T-cell (primary cell): ENCODE measurements at places on chromosomes 5 and 9.

DNA sequence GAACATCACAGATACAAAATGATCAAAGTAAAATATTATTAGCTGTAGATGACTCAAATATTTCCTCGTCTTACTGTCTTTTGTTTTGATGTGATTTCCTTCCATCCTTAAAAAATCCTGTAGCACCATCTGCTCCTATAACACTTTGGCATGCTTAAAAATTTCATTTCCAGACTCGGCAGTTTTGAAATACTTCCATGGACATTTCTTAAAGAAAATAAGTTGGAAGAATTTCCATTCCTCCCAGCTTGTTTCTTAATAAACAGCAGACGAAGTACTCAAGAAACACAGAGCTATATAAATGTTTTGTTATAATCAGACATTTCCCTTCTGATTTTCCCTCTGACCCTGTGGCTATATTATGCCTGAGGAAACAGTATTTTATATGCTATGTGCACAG lies 41.2 kb upstream of the SVEP1 start:
- no peak for DNase-seq

GRCh38 chr9:16120231-16120641 lies 567.4 kb downstream of the CCDC171 start:
- no peak for DNase-seq

- DNase-seq: no peak
These were observed 771.7 kb upstream of the CTNND2 start for GRCh38 chr5:12675959-12676358.

- no peak for DNase-seq
These were observed 13.0 kb downstream of the SEPTIN8 start for GRCh38 chr5:132764051-132764450.

DNA sequence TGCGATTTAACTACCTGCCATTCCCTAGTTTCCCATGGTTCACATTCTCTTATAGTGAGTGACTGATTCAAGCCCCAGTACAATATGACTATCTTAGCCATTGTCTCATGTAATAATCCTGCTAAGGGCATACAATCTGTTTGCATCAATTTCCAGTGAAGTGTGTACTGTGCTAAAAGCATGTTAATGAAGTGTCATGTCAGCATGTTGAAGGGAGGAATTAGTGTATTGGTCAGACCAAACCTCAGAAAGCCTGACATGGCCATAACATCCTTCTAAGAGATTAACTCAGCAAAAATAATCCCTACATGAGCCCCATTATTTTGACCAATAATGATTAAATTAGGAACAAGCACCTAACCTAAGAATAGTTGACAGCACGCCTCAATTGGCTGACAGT lies 442.4 kb downstream of the ENC1 start:
- DNase-seq: no peak

DNA sequence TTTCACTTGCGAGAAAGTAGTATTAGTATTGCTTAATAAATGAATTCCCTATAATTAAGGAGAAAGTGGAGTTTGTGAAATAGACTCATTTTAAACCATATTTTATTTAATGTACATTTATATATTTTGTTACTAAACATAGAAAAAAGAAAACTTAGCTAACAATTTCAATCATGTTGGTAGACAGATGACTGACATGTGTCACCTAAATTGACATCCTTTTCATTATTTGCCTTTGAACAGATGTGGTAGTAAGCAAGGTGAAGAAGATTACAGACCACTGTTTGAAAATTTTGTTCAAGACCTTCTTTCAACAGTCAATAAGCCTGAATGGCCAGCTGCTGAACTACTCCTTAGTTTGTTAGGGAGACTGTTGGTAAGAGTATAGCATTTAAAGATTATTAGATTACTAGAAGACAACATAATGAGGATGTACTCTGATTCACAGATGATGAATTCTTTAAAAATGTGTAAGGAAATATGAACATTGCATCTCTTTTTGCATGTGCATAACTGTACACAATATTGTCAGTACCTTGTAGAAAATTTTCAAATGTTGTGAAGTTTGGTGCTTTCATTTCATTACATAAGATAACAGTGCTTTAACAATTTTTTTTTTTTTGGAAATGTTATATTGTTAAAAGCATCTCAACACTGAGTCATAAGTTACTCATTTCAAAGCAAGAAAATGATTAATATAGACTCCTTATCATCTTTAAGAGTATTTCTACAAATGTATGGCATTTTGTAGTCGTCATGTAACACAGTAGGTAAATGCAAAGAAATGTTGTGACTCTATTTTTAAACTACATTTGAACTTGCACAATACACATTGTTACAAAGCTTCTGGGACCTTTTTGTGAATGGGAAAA lies 139.5 kb downstream of the NIPBL start:
- no peak for DNase-seq

DNA sequence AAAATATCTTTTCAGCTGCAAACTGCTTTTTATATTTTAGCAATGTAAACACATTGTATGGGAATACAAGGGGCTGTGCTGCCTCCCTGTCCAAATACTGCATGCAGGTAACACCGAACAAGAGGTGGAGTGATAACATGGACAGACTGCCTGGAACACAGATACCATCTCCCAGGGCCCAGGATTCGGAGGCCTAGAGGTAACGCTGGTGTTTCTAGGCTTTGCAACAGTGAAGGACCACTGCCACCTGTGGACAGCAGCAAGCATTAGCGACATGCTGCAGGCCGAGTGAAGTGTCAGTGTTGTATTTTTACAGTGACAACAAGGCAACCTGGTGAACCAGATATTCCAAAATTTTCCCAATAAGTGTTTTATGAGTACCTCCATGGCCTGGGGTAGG lies 379.1 kb downstream of the DMRT2 start:
- DNase-seq: no peak

- DNase-seq: no peak
These were observed 55.1 kb downstream of the NUP214 start for GRCh38 chr9:131180454-131180853.

GRCh38 chr5:131206772-131207171 lies 36.0 kb downstream of the LYRM7 start:
- no peak for DNase-seq

DNA sequence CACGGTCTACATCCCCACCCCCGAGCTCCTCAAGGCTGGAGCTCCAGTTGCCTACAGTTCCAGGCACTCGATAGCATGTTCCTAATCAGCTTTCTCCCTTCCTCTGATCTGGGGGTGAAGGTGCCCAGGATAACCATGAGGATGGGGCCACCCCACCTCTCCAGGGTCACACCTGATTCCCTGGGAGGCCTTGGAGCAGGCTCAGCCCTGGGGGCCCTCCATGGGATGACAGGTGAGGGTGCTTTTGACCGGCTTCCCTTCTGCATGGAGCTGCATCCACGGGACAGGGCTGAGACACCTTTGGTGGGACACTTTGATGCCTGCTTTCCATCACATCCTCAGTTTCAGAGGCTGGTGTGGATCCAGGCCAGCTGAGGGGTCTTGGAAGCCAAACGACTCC lies 28.6 kb downstream of the GADD45G start:
- DNase-seq: no peak

DNA sequence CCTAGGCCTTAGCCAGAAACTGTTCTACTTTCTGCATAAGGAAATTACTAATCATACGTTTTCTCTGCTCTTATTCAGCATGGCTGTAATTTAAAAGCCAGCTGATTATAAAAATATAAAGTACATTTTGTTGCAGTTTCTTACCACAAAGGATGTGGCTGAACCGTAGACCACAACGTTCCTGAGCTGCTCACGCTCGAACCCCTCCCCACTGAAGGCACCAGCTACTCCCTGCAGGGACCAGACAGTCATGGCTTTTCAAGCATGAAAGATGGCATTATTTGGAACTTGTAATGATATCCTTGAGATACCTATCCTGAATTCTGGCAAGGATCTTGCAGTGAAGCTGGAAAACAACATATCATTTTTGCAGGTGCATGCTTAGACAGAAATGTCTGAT lies 91.8 kb upstream of the DMRT1 start:
- DNase-seq: no peak

GRCh38 chr9:92003308-92004044 lies 53.4 kb upstream of the ROR2 start:
- DNase-seq: no peak

DNA sequence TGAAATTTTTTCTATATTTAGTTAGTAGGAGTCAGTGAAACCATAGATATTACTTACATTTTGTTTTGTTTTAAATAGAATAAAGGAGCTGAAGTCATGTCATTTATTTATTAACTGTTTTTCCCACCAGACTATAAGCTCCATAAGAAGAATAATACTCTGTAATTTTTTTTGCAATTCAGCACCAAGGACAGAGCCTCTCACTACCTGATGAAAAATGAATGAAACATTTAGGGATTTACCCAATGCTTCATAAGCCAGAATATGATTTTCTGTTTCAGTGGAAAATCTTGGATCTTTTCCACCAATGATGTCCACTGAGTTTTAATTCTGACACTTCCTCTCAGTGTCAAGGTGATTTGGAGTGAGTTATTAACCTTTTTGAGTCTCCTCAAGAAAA lies 624.9 kb upstream of the GRAMD2B start:
- DNase-seq: no peak

DNA sequence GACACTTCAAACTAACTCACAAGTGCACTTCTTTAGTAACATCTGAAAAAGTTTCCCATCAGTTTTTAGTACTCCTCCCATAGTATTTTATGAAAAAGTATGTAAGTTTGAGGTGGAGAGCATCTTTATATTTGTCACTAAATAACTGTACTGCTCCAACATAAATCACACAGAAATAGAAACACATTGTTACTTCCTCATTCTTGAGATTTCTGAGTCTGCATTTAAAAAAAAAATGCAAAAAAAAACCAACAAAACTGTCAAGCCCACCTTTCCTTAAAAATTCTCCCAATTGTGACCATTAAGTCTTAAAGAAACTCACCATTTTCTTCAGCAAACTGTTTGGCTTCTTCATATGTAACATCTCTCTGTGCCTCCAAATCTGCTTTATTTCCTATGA lies 18.7 kb downstream of the RAB14 start:
- DNase-seq: no peak

GRCh38 chr5:142597546-142598337 lies 88.1 kb downstream of the FGF1 start:
- no peak for DNase-seq

DNA sequence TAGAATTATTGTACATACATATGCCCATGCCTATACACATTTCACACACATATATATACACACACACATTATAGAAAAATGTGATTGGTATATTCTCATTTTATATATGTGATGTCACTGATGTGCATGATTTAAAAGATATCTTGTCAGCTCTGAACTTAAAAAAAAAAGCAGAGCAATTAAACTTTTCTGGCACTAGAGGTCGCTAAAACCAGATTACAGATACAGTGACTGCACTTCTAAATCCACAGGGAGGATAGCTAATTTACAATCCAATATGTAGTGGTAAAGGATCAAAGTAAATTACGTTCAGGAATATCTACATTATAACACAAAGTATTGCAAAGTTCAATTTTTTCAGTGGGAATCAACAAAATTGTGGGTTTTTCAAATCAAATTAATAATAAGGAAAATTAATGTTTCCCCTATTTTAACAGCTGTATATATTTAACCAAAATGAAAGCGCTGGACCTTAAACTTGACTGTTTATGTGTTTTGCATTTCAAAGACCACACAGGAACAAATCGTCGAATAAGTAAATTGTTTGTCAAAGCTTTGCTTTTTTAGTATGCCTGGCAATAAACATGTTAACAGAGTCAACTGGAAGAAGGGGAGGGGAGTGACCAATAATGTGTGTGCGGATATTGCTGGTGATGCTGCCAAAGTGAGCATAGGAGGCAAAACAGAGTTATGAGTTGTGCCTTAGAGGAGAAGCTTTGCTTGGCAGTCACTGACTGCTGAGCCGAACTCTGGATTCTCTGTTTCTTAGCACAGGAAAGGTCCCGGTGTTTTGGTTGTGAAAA lies 1201.4 kb upstream of the C9orf72 start:
- DNase-seq: no peak

DNA sequence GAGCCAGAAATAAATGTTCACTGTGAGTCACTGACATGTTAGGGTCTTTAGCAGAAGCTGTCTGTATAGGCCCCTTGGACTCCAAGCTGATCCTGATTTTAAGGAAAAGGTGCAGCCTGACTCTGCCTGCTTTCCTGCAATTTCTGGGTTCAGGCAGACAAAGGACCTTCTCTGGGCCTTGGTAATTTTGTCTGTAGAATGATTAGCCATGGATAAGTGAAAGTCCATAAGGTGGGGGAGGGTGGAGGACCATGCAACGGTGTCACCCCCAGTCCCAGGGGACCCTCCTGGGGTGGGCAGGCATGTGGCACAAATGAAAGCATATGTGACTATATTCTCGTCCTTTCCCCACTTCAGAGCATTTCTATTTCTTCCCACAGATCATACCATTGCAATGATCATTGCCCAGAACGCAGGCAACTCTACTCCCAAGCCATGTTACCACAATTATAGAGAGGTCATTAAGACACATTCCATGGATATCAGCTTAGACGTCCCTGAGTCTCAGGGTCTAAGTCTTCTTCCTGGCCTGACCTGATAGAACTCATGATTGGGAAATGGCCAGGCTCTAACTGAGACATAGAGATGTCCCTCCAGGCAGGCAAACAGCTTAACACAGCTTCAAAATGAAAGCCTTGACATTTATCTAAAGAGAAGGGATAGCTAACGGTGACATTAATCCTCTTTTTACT lies 157.9 kb upstream of the ALDH1B1 start:
- DNase-seq: no peak

DNA sequence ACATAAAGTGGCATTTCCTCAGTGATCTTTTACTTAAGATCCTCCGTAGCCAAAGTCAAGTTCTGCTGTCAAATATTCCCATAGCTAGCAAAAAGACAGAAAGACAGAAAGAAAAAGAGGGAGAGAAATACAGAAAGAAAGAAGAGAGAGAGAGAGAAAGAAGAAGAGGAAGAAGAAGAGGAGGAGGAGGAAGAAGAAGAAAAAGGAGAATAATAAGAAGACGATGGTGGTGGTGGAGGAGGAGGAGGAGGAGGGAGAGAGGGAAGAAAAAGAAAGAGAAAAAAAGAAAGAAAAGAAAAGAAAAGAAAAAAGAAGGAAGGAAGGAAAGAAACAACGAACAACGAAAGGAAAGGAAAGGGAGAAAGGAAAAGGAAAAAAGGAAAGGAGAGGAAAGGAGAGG lies 54.1 kb downstream of the FAT2 start:
- DNase-seq: no peak

DNA sequence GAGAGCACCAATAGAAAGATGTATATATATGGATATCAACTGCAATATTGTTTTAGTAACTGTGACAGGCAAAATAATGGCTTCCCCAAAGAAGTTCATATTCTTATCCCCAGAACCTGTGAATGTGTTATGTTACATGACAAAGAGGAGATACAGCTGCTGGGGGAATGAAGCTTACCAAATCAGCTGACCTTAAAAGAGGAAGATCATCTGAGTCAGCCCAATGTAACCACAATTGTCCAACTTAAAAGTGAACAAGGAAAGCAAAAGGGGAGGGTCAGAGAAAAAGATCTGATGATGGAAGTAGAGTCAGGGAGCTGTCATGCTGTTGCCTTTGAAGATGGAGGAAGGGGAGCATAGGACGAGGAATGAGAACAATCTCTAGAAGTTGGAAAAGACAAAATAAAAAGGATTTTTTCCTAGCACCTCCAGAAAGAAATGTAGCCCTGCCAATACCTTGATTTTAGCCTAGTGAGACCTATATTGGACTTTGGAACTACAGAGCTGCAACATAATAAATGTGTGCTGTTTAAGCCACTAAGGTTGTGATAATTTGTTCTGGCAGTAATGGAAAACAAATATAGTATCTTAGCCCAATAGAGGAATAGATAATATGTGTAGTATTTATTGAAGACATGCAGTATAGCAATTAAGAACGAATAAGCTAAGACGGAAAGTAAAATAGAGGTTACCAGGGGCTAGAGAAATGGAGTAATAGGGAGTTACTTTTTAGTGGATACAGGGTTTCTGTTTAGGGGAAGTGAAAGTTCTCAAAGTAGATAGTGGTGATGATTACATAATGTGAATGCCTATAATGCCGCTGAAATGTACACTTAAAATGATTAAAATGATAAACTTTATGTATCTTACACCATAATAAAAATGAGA lies 115.9 kb downstream of the PIK3R1 start:
- no peak for DNase-seq
